Activated CD4-positive, CD25-positive, alpha-beta regulatory T cell treated with anti-CD3 and anti-CD28 coated beads, Interleukin-2, amount 50 U/mL, for 16 hours (primary cell): ENCODE measurements at places on chromosomes 3 and 15.

DNA sequence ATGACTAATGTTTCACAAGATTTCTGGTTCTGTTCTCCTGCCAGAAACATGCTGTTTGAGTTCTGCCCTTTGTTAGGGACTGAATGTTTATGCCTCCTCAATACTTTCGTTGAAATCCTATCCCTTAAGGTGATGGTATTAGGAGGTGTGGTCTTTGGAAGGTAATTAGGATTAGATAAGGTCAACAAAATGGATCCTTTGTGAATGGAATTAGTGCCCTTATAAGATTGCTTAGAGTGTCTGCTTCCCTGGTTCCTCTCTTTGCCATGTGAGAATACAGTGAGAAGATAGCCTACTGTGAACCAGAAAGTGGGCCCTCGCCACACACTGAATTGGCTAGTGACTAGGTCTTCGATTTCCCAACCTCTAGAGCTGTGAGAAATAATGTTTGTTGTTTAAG lies 621.4 kb upstream of the ALCAM start:
- no peak for DNase-seq

DNA sequence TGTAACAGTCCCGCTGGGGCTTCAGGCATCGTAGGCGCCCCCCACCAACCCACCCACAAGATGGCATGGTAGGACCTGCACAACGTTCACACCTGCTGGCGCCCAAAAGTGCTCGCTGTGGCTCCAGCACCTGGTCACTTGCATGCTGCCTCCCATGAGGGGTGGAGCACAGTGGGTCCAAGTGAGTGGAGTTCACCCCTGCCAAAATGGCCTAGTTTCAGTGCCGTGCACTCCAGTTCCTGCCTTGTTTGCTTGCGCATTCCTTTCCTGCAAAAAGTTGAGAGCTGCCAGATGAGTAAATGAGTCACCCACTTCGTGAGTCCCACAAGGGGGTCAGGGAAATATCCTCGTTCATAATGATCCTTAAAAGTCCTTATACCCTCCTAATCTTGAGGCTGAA lies 788.7 kb upstream of the DPPA4 start:
- no peak for DNase-seq

DNA sequence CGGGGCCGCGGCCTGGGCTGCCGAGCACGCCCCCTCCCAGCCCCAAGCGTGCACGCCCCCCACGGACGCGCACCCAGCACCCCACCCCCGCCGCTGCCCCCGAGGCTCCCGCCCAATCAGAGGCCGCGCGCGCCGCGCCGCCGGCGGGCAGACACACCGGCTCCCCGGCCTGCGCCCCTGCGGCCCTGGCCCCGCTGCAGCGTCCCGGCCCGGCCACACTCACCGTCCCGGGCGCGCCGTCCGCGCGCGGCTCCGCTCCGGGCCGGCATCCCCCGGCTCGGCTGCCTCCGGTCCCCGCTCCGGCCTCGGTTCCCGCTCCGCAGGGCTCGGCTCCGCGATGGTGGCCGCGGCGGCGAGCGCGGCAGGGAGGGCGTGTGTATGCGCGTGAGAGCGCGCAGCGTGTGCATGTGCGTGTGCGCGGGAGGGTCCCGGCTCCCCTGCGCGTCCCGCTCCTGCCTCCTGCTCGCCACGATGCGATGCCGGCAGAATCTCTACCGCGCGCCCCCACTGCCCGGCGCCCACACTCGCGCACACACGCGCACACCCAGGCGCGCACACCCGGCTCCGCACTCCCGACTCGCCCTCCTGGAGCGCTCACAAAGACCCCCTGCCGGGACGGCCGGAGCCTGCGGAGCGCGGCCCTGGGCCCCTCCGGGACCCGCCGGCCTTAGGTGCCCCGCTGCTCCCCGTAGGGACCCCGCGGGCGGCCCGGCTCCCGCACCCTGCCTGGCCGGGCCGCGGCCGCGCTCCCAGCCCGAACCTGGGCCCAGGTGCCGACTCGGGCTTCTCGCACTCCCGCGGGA lies 186.5 kb upstream of the LINGO1 start:
- DNase-seq = no peak

DNA sequence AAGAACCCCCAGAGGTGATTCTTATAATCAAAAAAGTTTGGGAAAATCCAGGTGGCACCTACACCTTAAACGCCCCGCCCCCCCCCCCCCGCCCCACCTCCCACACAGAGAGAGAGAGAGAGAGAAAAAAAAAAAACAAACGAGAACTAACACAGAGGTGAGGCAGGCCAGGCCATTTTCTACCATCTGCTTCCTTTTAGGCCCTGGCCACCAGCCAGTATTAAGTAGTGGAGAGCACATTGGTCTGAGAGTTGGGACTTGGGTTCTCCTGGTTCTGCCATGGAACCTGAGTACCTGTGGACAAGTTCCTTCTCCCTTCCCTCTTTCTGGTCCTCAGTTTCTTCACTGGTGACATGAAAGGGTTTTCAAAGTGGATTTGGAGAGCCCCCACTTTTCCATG lies 60.6 kb downstream of the SLC6A11 start:
- no peak for DNase-seq

DNA sequence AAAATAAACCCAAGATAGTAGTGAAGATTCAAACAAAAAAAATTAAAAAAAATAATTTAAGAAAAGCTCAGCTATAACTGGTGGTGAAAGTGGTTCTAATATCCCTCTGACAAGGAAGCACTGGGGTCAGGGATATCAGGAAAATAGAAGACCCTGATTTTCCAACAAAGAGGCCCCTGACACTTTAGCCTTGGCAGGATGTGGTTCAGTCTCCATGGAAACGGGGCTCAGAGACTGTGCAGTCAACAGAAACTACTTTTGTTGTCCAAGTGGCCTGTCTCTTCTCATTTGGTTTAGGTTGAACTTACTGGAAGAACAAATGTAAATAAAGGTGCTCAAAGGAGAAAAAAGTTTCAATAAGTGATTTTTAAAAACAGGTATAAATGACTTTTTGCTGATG lies 27.2 kb downstream of the INTS14 start:
- DNase-seq = peak; percentile 9

DNA sequence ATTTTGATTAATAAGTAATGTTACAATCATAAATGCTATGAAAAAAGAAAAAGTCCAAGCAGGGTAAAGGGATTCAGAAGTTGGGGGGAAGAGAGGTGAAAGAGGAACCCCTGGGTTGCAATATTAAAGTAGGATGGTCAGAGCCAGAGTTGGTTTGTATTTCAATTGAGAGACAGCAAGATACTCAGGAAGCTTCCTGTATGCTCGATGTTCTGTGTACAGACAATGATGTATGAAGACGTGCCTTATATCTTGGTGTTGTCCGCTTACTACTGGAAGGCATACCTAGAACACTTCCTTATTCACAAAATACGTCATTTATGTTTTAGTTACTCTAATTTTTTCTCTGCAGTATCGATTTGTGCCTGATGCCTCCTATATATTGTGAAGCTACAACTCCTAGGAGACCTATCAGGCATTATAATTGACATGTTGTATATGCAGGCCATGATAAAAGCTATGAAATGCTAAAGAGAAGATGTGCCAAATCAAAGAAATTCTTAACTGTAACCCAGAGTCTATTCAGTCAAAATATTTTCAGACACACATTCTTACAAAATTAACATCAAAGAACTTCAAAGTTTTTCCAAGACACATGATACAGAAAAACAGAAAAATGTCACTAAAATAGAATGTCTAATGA lies 87.5 kb downstream of the TBL1XR1 start:
- no peak for DNase-seq

- DNase-seq = no peak
Observed at GRCh38 chr3:189659571-189659970, 28.4 kb downstream of the TP63 start.

DNA sequence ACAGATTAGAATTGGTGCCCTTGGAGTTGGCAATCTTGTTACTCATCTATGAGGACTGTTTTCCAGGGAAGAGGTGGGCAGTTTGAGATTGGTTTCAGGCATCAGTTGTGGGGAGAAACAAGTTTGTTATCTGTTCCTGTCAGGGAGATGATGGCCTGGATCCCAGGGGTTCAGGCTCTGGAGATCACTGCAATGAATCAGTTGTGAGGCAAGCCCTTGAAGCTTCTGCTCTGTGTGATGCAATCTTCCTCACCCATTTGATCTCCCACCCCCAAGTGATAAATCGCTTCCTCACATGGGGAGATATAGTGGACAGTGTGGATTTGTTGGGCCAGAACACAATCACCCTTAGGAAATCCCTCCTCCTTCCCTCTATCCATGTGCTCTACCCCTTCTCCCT lies 276.6 kb upstream of the LRTM1 start:
- no peak for DNase-seq

DNA sequence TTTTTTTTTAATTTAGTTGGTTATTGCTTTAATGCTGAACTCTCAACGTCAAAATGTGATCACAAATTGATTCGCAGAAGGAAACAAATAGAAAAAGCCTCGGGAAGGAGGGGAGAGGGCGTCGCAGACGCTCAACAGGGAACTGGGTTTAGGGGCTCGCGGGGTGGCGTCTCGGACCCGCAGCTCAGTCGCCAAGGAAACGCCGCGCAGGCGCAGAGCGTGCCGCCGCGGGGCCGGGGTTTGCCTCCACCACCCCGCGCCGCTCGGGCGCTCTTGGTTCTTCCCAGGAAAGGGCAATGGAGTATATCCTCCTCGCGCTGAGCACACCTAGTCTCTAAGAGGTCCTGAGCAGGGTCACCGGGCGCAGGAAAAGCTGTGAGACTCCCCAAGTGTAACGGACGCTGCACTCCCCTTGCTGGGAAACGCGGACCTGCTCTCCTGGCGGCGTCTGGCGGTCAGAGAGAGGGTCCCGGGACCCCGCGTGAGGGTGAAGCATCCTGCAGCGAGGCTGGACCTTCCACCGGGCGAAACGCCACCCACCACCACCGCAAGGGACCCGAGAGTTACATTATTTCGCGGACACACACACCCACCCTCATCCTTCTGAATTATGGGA lies 753 bp downstream of the PLCH1 start:
- no peak for DNase-seq

GRCh38 chr15:66945286-66945685 lies 120.1 kb upstream of the SMAD3 start:
- no peak for DNase-seq

DNA sequence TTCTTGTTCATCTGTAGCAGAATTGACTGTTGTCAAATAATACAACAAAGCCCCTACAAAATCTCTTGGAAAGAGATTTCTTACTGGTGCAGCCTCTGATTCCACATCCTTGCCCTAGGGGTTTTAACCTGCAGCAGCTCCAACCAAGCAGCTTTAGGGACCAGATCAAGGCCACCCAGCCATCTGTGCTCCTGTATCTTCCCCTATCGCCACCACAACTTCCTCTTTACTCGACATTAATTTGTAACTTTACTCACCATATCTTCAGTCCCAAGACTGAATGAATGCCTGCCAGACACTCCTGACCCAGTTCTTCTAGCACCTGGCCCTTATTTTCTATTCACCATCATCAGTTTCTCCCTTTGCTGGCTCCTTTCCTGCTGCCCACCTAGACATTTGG lies 156.6 kb upstream of the IL12A start:
- DNase-seq = no peak

GRCh38 chr3:45143673-45144671 lies 2.2 kb downstream of the CDCP1 start:
- no peak for DNase-seq

DNA sequence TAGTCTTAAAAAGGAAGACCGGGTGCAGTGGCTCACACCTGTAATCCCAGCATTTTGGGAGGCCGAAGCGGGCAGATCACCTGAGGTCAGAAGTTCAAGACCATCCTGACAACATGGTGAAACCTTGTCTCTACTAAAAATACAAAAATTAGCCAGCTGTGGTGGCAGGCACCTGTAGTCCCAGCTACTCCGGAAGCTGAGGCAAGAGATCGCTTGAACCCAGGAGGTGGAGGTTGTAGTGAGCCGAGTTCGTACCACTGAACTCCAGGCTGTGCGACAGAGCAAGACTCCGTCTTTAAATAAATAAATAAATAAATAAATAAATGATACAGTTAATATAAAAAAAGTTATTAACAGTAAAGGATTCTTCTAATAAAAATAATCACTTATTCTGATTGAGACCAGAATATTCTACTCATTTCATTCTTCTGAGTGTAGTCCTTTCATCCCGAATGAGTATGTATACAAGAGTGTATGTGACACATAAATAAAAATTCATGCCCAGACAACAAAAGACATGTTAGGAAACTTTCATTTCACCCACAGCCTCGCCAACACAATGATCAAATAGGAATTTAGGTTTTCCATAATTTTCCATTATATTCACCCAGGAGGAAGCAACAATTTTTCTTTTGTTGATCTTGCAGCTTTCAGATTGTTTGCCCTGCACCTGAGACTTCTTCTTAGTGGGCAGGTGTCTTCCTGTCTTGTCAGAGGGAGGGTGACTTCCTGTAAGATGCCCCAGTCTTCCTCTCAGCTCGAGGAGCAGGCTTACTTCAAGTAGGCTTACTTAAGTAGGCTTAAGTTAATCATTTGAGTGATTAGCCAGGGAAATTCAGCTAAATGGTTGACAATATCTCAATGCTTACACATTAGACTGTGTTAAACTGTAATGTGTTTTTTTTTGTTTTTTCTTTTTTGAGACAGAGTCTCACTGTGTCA lies 7.8 kb upstream of the NUP210 start:
- no peak for DNase-seq

DNA sequence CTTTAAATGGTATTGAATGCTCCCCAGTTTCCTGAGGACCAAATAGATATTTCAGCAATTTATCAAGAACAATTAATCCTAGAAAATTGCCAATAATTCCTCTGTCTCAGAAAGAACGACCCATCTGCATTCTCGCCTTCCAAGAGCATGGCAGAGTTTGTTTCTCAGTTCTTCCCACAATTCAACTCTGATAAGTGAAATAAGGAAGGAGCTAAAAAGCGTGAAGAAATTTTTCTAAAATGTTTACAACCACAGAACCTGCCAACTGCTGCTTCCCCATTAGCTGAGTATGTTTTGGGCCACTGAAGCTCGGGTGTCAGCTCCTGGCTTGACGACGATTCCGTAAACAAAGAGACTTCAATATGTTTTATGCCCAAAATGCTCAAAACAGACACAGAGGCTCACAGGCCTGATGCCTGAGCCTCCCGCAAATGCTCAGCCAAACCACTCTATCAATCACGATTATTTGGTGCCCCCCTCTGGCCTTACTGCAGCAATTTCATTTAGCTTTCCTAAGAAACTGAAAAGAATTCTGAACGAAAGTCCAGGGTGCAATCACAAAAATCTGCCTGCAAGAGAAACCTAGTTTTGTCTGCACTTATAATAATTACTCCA lies 259.2 kb upstream of the CCDC54 start:
- DNase-seq = no peak

- DNase-seq = no peak
Observed at GRCh38 chr15:79948095-79948695, 22.8 kb downstream of the BCL2A1 start.

DNA sequence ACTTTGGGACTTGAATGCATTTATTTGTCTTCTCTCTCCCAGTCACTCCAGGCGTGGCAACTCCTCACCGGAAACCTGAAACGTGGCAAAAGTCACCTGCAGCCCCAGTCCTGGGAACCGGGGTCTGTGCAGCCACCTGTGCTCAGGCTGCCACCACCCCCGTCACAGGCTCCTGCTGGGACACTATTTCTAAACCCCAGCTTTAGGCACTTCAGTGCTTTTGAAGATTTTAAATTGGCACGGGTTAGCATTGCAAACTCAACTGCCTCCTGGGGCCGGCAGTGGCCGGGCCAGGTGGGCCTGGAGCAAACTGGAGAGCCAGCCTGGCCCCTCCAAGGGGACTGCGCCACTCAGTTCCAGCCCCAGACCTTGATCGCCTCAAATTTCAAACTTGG lies 146.7 kb upstream of the IQSEC1 start:
- no peak for DNase-seq

GRCh38 chr3:188365988-188366698 lies 212.2 kb downstream of the LPP start:
- DNase-seq = no peak
